ENCODE measurements at places on chromosomes 5 and 9.

- no peak for DNase-seq
These were observed 29.8 kb downstream of the NR4A3 start for GRCh38 chr9:99851500-99851822.

DNA sequence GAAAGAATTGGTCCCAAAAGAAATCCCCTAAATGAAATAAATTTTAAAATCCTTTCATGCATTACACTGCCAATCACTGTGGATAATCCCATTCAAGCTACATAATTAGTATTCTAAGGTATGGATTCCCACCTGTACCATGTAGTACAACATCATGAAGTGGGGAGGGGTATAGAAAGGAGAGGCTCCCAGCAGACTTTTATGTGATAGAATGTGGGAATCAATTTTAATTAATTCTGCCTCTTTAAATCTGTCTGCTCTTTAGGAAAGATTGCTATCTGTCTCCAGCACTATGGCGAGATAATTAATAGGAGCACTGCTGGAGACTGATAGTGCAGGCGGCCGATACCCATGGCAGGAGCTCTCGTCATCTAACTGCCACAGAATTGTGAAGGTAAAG is 95.4 kb downstream of the CDH12 start:
- no peak for DNase-seq

GRCh38 chr5:92637247-92637646 is 943.8 kb downstream of the NR2F1-AS1 start:
- DNase-seq: no peak

- DNase-seq: no peak
These were observed 7.6 kb upstream of the NUP214 start for GRCh38 chr9:131117762-131118145.

DNA sequence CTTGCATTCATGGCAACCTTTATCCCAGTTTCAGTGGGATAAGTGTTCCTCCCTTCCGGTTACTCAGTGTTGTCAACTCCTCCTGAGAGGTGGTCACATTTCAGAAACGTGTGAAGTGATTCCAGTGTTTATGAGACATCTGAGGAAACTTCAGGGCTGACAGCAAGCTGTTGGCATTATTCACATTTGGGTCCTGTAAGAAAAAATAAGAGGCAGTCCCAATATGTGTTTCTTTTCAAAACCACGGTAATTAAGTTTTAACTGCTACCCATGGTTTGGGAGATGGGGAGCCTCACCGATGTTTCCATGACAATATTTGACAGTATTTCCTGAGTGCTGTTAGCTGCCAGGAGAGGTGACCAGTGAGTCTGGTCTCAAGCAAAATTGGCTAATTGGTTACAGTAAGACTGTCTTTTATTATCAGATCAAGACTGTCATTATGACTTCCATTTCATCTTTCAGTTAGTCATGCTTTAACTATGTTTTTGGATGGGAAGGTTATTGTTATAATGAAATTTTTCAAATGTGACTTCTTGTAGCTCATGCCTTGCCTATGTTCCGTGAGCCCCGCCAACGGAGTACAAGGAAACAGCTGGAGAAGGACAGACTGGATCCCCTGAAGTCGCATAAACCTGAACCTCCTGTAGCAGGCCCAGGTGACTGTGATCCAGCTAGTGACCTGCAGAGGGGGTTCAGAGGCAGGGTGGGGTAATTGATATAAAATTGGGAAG is 115.3 kb downstream of the GDNF start:
- DNase-seq: no peak

DNA sequence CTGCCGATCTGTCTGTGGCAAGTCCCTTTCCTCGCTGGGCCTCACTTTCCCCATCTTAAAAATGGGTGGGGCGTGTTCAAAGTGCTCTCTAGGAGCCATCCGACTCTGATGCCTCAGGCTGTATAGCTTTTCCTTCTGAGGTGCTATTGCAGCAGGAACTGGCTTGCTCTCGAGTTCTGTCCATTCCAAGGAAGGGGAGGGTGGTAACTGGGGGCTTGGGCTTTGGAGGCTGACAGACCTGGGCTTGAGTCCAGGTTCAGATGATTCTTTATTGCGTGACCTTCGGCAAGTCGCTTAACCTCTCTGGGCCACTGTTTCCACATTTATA is 139.5 kb downstream of the RGS3 start:
- no peak for DNase-seq

- no peak for DNase-seq
These were observed 487.9 kb upstream of the DAP start for GRCh38 chr5:11248966-11249365.
